IPS DF 19.7 (cell line): ENCODE measurements at places on chromosomes 2 and 18.

- no peak for DNase-seq
These were observed 3.5 kb upstream of the EMILIN1 start for GRCh38 chr2:27074738-27075565.

DNA sequence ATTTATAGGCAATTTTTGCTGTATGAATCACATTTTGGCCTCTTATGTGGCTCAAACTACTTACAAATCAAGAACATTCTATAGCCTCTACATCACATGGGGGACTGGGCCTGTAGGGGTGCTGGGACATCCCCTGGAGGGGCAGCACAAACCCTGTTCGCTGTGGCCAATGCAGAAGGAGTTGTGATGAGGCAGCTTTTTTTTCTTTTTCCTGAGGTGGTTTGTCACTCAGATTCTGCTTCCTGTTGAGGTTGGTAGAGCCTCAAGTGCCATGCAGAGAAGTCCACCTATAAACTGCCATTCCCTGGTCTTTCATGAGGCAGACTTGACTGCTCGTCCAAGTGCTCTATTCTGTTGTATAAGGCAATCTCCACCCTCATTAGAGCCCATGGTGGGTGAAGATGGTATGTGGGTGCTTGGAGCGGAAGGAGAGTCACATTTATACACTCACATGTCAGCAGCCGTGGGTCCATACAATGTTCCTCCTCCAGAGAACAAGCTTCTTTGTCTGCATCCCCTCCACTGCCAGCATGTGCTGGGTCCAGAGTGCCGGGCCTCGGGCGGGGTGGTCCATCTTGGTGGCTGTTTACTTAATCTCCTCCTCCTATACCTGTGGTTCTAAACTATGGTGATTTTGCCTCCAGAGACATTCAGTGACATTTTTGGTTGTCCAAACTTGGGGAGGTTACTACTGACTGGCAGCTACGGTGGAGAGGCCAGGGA lies 120.3 kb downstream of the ACOXL start:
- DNase-seq, result no peak

DNA sequence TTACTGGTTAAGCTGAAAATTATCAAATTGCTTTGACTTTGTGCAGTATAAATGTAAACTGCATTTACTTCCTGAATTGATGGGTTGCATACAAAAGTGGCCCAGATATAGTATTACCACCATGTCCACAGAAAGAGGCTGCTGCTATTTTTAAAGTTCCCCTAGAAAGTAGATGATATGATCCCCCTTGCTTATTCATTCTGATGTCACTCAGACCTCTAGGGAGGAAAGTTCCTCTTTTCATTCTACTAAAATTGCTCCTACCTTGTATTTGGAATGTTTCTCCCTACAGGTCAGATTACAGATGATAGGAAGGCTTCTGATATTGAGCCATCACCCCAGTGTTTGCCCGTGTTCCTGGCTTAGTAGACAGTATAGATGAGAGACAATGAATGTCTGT lies 247.6 kb upstream of the TNP1 start:
- no peak for DNase-seq

GRCh38 chr18:31042406-31043181 lies at the start of gene DSC3:
DSC3 (minus strand) TSS chr18:31042742; CDS start chr18:31042660, 82 bp downstream.
- DNase-seq, result no peak

GRCh38 chr2:239736358-239737143 lies 288.6 kb downstream of the NDUFA10 start:
- no peak for DNase-seq

DNA sequence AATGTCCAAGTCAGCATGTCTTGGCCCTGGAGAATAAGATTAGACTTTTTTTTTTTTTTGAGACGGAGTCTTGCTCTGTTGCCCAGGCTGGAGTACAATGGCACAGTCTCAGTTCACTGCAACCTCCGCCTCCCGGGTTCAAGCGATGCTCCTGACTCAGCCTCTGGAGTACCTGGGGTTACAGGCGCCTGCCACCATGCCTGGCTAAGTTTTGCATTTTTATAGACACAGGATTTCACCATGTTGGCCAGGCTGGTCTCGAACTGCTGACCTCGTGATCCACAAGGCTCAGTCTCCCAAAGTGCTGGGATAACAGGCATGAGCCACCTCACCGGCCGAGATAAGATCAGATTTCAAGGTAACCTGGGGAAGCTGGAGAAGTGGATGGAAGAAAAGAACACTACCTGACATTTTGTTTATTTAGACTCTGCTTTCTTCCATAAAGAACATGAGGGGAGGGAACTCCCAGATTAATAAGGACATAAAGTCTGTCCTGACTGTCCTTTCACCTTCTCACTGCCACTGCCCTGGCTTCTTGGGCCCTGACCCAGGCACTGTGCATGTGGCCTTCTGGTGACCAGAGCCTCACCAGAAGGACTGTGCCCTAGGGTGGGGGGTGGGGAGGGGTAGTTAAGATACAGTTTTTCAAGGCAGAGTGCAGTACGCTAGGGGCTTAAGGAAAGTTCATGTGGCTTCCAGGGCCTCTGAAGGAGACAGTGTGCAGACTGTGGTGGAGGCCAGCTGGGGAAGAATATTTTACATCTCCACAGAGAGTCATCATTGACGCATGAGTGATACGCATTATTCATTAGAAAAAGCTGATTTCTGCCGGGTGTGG lies 4.8 kb upstream of the IMPA2 start:
- DNase-seq, result no peak
